NCI-H1436 (cell line): ENCODE measurements at places on chromosomes 3 and 15.
A peak's percentile ranks its signal among the peaks of the same experiment; 100 is the strongest.

GRCh38 chr3:84440291-84440690 is 518.5 kb upstream of the CADM2 start:
- DNase-seq: no peak

DNA sequence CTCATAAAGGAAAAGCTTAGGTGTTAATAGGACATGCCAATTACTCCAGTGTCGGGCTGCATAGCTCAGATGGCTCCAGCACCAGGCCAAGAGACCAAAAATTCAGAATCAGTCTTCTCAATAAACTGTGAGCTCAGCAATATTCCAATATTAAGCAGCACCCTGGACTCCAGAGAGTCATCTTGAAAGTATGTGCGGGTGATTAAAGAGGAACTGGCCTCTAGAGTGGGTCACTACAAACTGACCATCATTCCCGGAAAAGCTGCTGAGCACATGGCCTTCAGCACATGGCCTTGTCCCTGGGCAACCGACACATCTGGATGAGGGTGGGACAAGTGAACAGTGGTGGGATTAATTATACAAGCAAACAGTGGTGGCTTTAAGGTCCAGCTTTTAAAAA is 59.0 kb downstream of the MAGI1 start:
- DNase-seq: no peak

- DNase-seq: no peak
Observed at GRCh38 chr3:55565521-55565920, 78.4 kb upstream of the WNT5A start.

GRCh38 chr3:53005854-53006513 is 39.9 kb downstream of the SFMBT1 start:
- DNase-seq: no peak

- no peak for DNase-seq
Observed at GRCh38 chr3:58175437-58176184, 35.2 kb downstream of the DNASE1L3 start.

GRCh38 chr3:66931291-66931690 is 66.8 kb upstream of the KBTBD8 start:
- no peak for DNase-seq

- peak; percentile 44 for DNase-seq
Observed at GRCh38 chr15:40925863-40926658, 3.1 kb upstream of the DLL4 start.

DNA sequence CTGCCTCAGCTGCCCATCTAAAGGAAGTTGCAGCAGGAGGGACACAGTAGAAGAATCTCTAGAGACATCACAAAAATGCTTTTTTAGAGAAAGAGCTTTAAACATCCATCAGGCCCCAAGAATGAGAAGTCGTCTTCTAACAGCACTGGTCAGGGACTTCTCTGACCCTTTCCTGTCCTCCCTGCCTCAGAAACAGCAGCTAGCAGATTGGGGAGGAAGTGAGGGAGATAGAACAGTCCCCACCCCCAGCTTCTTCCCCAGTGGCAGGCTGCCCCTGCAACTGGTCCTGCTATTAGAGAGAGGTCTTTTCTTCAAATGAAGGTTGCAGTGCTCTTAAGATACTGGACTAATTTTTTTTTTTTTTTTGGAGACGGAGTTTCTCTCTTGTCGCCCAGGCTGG is 55.1 kb downstream of the PDE8A start:
- DNase-seq: no peak
